KBM-7 (cell line): ENCODE measurements at places on chromosomes 11 and 22.

- no peak for DNase-seq
Observed at GRCh38 chr11:16905375-16905774, 108.8 kb downstream of the PLEKHA7 start.

DNA sequence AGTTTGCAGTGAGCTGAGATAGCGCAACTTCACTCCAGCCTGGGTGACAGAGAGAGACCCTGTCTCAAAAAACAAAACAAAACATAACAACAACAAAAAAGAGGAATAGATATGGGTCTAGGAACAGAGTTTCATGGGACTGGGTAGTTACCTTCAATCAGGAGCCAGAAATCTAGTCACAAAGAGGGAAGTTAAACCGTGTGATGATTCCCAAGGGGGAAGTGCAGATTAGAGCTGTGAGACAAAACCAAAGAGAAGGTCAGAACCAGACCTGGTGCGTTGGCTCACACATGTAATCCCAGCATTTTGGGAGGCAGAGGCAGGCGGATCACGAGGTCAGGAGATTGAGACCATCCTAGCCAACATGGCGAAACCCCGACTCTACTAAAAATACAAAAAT is 42.1 kb upstream of the LARGE1 start:
- DNase-seq, result no peak

DNA sequence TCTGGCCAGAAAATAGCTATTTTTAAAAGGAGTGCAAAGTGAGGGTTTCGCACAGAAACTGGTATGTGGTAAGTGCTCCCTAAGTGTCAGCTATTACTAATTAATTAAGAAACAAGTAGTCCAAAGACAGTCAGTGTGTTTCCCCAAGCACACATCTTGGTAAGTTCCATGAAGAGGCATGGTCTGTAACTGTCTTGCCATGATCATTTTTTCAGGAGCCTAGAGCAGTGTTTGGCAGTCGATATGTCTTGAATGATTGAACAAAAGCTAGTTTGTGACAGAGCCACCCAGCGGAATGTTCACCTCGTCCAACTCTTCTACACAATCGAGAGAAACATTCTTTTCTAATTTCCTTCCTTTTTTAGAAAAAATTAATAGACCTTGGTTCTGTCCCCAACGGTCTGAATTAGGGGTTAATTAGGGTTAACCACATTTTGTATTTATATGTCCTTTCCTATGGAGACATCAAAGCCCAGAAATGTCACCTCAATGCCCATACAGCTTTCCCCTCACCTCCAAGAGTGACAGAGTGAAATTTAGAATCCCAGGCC is 57.6 kb upstream of the FTH1 start:
- no peak for DNase-seq

DNA sequence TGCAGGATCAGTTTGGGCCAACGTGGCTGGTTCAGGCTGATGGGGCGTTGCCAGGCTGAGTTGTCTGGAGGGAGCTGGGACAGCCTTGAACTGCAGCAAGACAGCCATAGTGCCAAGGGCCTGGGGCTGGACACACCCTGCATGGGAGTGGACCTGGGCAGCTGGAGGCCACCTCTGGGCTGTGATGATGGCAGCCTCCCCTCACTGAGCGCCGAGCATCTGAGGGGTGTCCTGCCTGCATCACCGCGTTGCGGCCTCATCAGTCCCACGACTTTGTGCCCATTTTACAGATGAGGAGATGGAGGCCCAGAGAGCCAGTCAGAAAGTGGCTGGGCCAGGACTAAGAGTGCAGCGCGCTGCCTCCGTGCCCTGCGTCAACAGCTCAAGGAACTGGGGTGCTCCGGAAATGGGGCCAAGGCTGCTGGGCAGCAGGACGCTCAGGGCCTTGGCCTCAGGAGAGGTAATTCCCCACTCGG is 590 bp upstream of the TSPO start:
- DNase-seq, result no peak

- no peak for DNase-seq
Observed at GRCh38 chr22:24162436-24162835, 18.9 kb upstream of the SUSD2 start.

DNA sequence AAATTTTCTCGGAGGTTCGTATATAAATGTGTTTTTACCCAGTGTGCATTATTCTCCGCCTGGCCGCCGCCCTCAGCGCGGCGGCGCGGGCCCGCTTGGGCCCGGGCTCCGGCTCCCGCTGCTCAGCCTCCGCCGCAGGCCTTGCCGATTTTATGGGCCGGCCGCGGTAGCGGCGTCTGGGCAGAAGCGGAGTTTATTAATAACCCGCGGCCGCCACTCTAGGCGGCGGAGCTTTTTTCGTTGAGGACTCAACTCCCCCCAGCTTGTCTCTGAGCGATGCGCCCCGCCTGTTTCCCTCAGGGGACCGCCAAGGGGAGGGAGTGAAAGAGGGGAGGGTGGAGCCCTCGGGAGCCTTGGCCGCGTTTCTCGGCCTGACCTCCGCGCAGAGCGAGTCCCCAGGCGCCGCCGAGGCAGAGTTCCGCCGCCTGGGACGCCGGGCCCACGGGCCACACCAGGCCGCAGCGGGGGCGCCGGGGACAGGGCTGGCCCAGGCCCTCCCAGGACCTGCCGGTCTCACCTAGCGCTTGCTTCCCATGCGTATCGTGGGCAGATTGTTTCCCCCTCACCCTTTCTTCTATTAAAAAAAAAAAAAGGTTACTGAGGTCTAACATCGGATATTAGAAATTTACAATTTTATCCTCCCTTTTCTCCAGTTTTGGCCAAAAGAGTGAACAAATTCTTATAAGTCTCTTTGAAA is 399 bp downstream of the ZNF143 start:
- no peak for DNase-seq
